Activated naive CD4-positive, alpha-beta T cell treated with anti-CD3 and anti-CD28 coated beads for 36 hours (primary cell): ENCODE measurements at places on chromosomes 7 and 10.
A peak's percentile ranks its signal among the peaks of the same experiment; 100 is the strongest.

- peak; percentile 44 for DNase-seq
Observed at GRCh38 chr10:14879124-14879927, 660 bp downstream of the SUV39H2 start.

- DNase-seq = no peak
Observed at GRCh38 chr7:34390103-34390502, 267.9 kb upstream of the NPSR1 start.

DNA sequence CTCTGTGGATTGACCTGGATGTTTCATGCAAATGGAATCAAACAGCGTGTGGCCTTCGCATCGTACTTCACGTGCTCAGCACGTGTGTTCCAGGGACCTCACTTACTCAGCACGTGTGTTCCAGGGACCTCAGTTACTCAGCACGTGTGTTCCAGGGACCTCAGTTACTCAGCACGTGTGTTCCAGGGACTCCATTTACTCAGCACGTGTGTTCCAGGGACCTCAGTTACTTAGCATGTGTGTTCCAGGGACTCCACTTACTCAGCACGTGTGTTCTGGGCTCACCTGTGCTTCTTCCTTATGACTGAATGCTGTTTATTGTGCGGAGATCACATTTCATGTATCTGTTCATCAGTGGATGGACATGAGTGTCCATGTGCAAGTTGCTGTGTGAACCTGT, 22.0 kb downstream of the INPP5A start:
- no peak for DNase-seq

- no peak for DNase-seq
Observed at GRCh38 chr7:94999069-94999351, 91.6 kb downstream of the PPP1R9A start.

DNA sequence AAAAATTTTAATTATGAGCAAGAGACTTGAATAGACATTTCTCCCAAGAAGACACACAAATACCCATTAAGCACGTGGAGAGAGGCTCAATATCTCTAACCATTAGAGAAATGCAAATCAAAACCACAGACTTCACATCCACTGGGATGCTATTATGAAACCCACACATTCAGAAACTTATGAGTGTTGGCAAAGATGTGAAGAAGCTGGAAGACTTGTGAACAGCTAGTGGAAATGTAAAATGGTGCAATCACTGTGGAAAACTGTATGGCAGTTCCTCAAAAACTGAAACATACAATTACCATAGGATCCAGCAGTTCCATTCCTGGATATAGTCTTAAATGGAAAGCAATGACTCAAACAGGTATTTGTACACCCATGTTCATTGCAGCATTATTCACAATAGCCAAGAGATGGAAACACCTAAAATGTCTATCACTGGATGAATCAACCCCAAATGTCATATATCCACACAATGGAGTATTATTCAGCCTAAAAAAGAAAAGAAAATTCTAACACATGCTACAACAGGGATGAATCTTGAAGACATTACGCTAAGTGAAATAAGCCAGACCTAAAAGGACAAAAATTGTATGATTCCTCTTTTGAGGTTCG, 53.5 kb upstream of the FRMD4A start:
- no peak for DNase-seq

- DNase-seq = peak; percentile 14
Observed at GRCh38 chr10:128018236-128018635, 108.0 kb downstream of the MKI67 start.

DNA sequence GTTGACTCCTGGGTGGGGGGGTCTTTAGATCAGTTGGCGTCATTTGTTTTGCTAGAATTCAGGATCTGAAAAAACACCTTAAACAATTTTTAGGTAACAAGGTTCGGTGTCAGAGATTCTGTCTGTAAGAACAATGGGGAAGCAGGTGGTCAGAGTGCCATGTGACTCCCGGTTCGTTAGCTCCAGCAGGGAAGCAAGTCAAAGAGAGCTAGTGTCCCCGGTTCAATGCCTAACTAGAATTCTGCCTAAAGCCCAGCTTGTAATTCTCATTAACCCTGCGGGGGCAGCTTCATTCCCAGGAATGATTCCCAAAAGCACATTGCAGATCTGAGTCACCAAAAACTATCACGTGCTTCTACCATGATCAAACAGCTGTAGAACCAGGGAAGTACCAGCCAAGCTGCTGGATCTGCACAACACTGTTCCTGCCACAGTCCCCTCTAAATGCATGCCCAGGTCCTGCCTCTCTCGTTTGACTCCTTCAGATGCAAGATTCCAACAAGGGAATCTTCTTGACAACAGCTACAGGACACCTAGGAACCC, 664.3 kb upstream of the CELF2 start:
- no peak for DNase-seq

- no peak for DNase-seq
Observed at GRCh38 chr7:80520199-80520598, 8.3 kb upstream of the GNAT3 start.

DNA sequence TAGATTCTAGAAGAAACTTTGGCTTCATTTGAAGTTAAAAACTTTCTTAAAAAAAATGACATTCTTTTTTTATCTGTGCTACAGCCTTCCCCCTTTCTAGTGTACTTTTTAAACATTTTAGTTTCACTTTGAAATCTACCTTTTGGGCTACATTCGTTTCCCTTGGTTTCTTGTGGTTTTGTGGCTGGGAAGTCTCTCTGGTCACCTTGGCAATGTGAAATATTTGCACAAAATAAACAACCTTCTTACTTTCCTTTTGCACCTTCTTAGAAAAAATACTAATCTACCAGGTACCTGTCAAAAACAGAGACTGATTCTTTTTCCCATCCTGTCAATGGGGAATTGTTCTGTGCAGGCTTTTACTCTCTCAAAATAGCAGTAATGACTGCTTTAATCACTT, 350.2 kb downstream of the GATA3 start:
- DNase-seq = peak; percentile 53

- DNase-seq = no peak
Observed at GRCh38 chr10:105844241-105844640, 1203.2 kb downstream of the SORCS3 start.

DNA sequence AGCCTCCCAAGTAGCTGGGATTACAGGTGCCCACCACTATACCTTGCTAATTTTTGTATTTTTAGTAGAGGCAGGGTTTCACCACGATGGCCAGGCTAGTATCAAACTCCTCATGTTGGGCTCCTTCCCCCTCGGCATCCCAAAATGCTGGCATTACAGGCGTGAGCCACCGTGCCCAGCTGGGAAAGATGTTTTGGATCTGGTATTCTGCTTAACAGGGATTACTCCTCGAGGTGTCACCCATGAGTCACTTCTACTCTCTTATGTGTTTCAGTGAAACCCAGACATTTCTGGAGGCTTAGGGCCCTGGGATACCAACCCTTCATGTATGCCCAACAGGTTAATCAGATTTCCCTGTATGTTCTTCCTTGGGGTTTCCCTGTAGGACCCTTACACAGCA, 11.8 kb upstream of the OPN4 start:
- DNase-seq = no peak

GRCh38 chr7:102111061-102112041, 175.3 kb upstream of the SH2B2 start:
- DNase-seq = no peak

DNA sequence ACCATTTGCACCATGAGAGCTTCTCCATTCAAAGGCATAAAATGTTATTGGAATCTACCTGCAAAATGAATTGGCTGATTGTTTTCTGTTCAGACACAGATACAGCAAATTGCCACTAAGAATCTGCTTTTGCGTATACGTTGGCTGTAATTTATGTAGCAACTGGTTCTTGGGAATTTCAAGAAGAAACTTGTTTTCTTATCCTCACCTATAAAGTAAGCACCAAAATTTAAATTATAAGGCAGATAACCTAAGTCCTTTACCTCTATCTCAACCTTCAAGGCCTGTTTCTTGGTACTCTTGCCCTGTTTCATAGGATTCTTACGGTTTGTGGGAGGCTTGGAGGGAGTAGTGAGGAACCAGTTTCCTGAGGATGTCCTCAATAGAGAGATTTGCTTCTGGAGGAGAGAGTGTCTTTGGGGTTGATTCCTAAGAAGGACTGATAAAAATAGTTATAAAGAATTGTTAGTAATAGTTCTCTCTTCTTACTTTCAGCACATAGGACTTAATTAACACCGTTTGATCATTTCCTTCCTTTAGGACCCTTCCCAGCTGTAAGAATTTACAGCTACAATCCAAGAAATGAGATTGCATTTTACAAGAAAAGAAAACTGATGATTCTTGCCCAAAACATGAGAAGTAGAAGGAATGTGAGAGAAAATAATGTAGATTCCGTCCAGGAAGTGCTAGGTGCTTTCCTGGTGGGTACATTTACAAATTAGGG, 2.0 kb downstream of the STAMBPL1 start:
- no peak for DNase-seq

- no peak for DNase-seq
Observed at GRCh38 chr10:3491571-3491970, 293.4 kb downstream of the KLF6 start.
